ENCODE measurements at places on chromosomes 1 and 21.

GRCh38 chr21:43973634-43973955, 38.5 kb upstream of the TRAPPC10 start:
- DNase-seq = no peak

GRCh38 chr1:90346757-90347156, 351.8 kb downstream of the ZNF326 start:
- no peak for DNase-seq

GRCh38 chr1:24954631-24955030, 24.6 kb upstream of the RUNX3 start:
- DNase-seq = no peak

- DNase-seq = no peak
Measured at GRCh38 chr1:96520579-96520947, 201.0 kb upstream of the PTBP2 start.

GRCh38 chr1:64936956-64937355, 29.4 kb downstream of the JAK1 start:
- no peak for DNase-seq

DNA sequence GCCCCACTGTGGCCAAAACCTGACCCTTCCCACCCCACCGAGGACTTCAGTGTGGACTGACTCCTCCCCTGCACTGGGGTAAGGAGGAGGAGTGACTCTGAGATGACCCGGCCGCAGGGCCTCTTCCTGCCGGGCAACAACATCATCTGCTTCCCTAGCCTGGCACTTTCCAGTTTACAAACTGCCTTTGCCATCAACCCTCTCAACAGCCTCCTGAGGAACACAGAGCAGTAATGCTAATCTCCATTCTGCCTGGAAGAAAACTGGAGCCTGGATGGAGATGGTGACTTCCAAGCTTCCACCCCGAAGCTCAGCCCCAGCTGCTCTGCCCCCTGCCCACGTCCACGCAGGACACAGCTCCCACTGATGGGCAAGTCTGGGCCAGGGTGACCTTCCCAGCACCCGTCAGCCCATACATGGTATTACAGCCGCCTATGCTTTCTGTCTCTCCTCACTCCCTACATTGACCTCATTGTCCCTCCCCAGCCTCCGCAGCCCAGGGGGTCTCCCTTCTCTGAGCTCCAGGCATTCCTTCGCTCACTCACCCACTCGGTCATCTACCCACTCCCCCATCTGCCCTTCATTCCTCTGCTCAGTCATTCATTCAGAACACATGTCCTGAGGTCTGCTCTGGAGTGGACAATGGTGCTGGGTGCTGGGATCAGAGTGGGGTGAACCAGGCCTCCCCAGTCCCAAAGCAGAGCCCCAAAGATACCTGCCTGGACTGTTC, 34.2 kb downstream of the RAP1GAP start:
- no peak for DNase-seq

GRCh38 chr1:185229981-185230380, 73.0 kb downstream of the SWT1 start:
- DNase-seq = no peak

Data from NCI-H526 (cell line).